CD4-positive, alpha-beta T cell treated with Interleukin-10 for 1 hour (primary cell): ENCODE measurements at places on chromosomes 1 and 21.

DNA sequence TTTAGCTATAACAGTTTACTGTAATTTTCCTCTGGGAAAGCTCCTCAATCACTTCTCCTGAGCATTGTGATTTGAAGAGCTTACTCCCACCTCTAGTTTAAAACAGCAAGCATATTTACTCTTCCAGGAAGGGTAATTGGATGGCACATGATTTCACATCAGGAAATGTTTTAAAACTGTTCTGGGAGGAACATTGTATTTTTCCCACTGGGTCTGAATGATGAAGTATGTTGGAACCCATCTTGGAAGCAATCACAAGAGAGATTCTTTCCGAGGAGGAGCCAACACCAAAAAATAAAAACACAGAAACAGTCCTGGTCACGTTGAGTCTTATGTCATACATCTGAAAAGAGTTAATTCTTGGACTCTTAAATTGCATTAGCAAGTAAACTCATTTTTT is 17.3 kb downstream of the MAP10 start:
- no peak for DNase-seq

- DNase-seq, result peak; percentile 38
These were observed 23.3 kb downstream of the SLC2A1 start for GRCh38 chr1:42935313-42935895.

DNA sequence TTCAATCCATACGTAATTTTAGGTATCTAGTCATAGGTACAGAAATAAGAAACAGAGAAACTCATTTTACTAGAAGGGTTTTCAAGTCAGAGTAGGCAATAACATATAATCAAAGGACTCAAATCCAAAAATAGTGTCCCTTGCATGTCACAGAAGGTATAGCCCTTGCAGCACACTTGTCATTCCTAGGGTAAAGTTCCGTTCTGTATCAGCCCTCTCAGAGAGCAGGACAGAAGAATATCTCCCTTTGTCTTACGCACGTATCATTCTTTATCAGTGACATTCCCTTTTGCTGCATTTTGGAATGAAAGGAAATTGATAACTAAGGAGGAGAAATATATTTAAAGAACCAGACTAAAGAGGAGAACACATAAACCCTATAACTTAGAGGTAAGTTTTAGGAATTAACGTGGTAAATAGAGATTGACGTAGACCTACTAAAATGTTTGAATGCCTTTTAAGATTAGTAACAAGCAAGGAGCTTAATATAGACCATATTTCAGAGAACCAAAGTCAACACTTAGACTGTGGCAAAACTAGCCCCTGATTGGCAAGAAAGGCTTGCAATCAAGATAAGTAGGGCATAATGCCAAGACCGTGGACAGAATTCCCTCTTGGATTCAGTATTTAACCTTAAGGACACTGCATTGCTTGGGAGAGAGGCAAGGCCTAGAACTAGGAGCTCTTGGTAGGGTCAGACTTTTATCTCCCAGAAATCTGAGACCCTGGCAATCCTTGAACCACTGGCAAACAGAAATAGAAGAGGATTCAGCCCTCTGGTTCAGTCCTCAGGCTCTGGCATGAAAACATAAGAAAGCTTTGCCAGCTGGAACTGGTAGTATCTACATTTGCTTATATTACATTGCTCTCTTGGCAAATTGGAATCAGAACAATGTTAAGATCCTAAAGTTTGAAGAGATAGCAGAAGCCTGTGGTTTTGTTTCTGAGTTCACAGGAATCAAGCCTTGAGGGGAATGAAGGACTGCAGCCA is 232.1 kb downstream of the ASTN1 start:
- DNase-seq, result no peak

- DNase-seq, result no peak
These were observed 123.9 kb downstream of the SMYD3 start for GRCh38 chr1:246383239-246383589.

GRCh38 chr21:43361493-43362296 is 65.2 kb downstream of the SIK1 start:
- DNase-seq, result peak; percentile 53

- DNase-seq, result no peak
These were observed 26.6 kb upstream of the RWDD3 start for GRCh38 chr1:95207223-95207935.

- DNase-seq, result no peak
These were observed 35.9 kb downstream of the ZNF496 start for GRCh38 chr1:247295746-247296145.

DNA sequence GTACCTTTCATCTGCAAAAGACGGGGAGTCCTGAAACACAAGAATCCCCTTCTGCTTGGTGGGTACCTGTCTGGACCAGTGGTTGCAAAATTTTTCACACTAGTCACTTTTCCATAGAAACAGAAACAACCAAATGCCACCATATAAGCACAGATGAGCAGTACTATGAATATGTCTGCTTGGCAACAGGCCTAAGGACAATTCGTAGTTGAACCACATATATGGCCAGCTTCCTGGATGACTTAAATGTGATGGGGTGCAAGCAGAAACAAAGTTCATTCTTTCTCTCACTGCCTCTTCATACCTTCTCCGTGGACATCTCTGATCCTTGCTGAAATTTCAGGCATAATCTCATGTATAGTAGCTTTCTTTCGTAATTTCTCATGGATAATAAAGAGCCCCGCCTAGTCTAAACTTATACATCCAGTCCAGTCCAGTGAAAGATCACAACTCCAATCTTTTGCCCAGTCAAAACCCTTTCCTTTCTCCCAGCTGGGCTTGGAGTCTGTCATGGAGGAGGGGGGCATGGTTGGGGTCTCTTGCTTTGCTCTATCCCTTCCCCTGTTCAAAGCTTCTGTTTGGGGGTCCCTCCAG is 7.0 kb downstream of the FCAMR start:
- no peak for DNase-seq

DNA sequence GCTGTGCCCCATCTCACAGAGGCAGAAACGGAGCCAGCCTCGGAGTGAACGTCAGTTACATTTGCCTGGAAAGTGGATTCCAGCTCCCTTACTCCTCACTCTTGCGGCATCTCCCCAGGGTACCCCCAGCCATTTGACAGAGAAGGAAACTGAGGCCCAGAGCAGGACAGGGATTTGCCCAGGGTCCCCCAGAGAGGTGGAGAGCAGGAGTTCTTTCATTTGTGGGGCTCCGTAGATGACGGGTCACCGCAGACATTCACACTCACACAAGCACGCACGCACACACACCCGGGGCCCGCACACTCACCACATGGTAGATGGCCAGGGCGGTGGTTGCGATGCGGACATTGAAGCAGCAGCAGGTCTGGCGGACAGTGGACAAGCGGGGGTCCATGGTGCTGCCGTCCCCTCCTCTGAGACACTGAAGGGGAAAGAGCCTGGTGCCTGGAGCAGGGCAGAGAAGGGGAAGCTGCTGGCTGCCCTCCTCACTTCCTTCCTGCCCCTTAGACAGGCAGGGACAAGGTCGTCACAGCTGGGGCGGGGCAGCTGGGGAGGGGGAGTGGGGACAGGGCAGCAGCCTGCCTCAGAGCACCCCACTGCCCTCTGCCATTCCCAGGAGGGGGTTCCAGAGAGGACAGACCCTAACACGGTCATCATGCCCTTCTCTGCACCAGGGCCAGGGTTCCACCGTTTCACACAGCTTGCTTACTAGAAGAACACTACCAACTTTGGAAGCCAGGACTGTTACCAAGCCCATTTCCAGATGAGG is at the start of gene LAPTM5:
TSS of gene LAPTM5 (minus strand) at position 423 of the 769 bp plus-strand sequence. CDS start at position 394, 29 bp downstream.
- DNase-seq, result peak; percentile 67

DNA sequence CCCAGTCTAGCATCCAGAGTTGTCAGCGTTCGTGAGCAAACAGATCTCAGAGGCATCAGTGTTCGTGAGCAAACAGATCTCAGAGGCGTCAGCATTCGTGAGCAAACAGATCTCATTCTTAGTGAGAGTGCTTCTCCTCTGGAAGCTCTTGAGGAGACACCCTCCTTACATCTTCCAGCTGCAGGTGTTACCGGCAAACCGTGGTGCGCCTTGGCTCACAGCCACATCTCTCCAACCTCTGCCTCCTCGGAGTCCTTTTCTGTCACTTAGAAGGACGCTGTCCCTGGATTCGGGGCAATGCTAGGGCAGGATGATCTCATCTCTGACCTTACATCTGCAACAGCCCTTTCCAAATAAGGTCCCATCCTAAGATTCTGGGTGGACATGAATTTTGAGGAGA is 14.6 kb upstream of the UMODL1 start:
- DNase-seq, result no peak

DNA sequence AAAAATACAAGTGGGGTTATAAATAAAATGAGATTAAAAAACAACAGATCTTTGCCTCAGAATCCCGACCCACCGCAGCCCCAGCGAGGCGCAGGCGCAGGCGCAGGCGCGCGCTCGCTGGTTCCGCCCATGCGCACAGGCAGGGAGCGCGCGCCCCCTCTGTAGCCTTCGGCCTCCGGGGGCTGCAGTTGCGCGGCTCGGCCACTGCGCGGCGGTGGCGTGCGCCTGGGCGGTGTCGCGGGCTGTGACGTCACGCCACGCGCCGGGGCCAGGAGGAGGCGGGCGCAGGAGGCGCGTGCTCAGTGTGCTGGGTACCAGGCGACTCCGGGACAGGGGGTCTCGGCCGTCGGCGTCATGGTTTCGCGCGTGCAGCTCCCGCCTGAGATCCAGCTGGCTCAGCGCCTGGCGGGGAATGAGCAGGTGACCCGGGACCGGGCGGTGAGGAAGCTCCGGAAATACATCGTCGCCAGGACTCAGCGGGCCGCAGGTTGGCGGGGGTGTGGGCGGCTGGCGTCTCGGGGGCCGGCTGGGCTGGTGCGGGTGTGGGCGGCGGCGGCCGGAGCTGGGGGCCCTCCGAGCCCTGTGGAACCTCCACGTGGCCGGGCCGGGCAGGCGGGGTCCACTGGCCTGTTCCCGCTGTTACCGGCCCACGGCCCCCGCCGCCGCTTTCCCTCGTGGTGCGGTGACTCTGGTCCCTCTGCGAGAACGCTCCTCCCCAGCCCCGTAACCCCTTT is at the start of gene RRP1:
TSS of gene RRP1 (plus strand) at position 302 of the 734 bp plus-strand sequence. CDS start at position 355, 53 bp downstream.
- DNase-seq, result peak; percentile 95

GRCh38 chr1:172932981-172933380 is 117.8 kb downstream of the TNFSF18 start:
- DNase-seq, result no peak

DNA sequence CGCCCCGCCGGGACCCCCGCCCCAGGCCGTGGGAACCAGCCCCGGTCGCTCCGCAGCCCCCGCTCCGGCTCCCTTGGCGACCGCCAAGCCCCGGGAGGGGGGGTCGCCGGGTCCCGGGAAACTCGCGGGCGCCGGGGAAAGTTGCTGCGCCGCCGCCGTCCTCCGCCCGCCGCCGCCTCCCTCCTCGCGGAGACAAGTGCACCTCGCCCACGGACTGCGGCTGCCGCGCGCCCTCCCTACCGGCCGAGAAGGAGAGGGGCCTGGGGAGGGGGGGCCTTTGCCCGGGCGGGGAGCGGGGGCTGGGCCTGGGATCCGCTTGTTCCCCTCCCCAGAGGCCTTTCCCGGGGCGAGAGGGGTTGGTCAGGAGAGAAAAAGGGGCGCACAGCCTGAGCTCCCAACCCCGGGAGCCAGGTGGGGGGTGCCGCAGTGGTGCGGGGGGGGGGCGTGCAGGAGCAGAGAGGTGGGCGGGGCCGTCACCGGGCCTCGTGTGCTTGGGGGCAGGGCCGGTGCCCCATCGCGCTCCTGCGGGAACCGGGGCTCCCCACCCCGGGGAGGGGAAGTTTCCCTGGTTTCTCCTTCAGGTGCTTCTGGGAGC is 592 bp downstream of the AGRN start:
- DNase-seq, result no peak

DNA sequence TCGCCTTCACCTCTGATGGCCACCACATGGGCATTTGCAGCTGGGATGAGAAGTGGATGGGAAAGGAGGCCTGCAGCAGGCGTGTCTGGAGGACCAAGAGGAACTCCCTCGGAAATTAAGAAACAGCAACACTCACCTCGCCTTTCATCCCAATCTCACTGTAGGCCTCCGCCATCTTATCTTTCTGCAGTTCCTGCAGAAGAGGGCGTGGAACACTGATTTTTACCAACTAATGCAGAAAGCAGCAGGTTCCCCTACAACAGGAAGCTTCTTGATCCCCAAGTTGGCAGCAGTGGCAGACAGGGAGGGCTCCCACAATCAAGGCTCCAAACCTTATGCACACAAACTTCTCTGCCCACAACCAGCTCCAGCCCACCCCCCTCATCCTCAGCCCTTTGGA is 84.4 kb downstream of the CD247 start:
- DNase-seq, result no peak

DNA sequence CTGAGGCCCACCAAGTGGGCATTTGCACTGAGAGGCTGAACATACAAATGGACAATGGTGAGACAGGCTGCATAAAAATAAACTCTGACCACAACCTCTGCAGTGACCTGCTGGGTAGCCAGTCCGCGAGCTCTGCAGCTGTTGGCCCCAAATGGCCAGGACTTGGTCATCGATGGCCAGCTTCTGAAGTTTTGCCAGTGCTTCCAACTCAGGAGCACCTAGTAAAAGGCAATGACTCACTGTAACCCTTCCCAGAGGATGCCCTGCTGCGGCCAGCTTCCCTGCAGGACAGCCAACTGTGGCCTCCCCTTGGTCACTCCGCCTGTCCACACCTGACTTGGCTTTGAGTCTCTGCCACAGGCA is 185.4 kb downstream of the DYRK1A start:
- no peak for DNase-seq

DNA sequence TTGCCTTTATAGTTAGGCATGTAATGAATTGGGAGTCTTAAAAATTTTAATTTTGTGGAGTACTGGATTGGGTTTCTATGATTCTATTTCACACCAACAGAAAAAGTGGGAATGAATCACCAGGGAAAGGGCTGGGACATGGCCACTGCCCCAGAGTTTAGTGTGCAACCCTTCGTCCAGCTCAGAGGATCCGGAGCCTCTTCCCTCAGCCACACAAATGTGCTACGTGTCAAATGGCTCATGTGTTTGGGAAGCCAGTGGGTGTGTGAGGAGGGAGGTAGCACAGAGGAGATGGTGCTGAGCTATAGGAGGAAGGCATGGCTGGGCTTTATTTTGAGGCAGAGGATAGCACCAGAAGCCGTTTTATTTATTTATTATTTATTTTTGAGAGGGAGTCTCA is 247.3 kb downstream of the SIPA1L2 start:
- DNase-seq, result no peak

DNA sequence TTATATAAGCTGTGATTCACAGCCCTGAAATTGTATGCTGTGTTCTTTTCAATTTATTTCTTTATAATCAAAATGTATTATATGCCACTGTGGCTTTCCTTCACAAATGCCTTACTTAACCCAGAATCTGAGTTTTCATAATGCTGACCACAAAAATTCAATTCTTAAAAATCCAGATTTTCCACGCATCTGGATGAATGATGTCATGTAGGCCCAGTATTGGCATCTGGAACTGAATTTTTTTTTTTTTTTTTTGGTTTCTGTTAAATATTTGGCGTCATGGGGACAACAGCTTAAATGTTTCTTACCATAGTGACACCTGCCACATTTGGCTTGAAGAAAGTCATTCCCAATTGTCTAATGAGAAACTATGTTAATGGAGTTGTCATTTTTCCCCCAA is 296.8 kb downstream of the TM2D1 start:
- no peak for DNase-seq
